ENCODE measurements at places on chromosomes 16 and 17.

- DNase-seq, result peak; percentile 71
Measured at GRCh38 chr17:7479213-7480088, at the start of gene ZBTB4. ZBTB4 (minus strand) TSS chr17:7479631; CDS start chr17:7466801, 12,830 bp downstream.

GRCh38 chr16:16778332-16778731 is 399.4 kb downstream of the NPIPA7 start:
- DNase-seq, result no peak

DNA sequence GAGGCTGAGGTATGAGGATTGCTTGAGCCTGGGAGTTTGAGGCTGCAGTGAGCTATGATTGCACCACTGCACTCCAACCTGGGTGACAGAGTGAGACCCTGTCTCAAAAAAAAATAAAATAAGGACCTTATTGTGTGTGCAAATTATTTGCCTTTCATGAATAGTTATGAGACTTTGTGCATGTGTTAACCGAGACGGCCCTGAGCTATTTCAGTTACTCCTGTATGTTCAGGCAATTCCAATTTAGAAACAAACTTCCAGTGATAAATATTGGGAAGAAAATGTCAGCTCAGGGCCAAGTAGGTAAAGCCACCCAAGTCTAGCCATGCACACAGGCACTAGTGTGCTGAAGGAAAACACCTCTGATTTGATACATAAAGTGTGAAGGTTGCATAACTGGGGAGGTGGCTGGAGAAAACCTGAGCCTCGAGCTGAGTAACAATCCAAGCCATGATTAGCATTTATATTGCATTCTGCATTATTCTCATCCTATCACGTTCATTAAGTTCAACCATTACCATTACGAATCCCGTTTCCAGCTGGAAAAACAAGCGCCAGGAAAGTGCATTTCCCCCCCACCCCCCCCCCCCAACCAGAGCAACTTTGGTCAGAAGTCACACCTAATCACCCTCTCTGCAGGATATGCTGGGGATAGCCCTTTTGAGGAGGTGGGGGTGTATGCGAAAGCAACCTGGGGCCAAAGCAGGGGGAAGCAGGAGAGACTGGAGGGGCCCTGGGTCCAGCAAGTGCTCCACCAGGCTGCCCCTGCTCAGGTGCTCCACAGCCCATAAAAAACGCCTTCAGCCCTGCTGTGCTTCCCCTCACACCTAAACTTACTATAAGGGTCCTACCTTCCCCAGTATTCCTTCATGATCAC is 18.6 kb upstream of the ENDOV start:
- DNase-seq, result no peak

DNA sequence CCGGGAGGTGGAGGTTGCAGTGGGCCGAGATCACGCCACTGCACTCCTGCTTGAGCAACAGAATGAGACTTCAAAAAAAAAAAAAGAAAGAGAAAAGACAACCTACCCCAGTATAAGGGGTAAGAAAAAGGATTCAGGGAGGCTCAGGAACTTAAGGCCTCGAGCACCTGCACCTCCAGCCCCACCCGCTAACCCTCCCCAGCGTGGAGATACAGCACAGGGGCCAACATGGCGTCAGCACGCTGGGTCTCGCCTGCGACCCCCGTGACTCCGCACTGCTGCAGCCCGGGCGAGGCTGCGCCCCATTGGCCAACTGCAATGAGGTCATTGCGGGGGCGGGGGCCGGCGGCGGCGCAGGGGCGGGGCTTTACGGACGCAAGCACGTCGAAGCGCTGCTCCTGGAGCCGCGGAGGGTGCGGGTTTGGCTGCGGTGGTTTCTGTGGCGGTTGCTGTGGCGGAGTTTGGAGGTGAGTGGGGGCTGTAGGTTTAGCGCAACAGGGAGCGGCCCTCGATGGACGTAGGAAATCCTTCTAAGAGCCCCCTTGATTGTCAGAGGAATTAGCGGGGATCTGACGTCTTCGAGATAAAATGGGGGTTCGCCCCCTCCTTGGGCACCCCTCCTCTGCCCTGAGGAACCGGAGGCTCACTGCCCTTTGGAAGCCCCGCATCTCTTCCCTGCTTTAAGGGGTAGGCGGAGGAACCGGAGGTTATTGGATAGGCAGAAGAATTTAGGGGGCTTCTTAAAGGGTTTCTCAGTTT is at the start of gene ATP6V0A1:
Gene ATP6V0A1, plus strand, starts transcription at position 382 of the 759 bp plus-strand sequence. CDS start 2,017 bp downstream, outside the sequence.
- peak; percentile 90 for DNase-seq

DNA sequence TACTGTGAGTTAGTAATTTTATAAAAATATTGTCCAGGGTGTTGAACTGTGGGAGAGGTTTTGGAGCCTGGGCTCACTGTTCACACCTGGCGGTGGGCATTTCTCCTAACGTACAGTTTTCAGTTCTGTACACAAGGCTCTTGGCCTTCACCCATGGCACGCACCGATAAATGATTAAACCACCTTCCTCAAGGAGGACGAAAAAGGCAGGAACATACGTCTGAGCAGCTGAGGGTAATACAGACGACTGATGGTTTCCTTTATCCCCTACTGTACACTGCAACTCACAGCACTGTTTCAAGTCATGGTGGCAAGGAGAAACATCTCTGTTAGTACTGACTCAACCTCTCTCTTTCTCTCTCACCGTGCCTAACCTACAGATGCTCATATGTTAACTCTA is 1.4 kb upstream of the ST6GALNAC1 start:
- DNase-seq, result no peak

DNA sequence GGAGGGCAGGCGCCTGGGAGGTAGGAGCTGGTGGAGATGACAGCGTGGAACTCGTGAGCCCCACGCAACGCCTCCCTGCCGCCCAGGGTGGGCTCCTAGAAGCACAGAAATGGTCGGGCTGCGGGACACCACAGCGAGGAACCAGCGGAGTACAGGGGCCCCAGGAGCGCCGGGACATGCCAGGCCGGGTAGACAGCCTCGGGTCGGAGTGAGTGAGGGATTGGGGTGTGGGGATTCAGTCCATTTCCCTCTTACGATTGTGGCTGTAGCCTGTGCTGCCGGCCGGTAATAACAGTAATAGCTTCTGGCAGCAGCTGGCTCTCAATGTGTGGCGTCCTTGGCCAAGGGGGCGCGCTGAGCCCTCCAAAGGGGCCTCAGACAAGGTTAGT is 12.2 kb upstream of the CES3 start:
- no peak for DNase-seq

- no peak for DNase-seq
Measured at GRCh38 chr17:7224110-7224509, 4.4 kb downstream of the ACADVL start.

DNA sequence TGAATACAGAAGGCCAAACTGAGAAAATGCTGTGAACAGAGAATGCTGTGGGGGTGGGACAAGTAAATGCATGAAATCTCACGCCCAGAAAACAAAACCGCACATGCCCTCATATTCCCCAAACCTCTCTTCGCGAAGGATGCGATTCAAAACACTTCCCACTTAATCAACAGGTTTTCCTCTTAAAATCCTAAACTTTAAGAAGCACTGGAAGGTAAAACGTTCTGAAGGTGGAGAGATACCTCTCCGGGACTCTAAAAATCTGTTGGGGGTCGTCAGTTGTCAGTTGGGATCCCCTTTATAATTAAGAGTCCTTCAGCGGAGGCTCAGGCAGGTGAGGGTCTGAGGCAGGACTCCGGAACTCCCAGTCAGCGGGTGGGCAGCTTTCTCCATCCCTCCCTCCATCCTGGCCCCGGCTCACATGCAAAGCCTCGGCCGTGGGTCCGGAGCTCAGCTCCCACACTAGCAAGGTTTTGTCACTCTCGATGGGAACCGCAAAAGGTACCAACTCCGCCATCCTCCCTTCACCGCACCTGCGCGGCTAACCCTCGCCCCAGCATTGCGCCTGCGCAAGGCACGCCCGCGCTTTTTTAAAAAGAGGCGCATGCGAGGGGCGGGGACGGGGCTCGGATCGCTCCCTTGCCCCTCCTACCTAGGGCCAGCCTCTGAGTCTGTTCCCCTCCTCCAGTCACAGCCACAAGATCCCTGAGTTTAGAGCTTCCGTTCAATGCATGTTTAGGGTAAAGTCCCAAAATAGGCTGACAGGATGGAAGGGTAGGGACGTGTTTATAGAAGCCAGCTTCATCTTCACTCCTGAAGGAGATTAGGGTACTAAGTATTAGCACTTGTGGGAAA is at the start of gene RDM1:
Gene RDM1, minus strand, starts transcription at position 563 of the 855 bp plus-strand sequence. Its CDS starts 46 bp downstream, at position 517.
- DNase-seq, result peak; percentile 83

DNA sequence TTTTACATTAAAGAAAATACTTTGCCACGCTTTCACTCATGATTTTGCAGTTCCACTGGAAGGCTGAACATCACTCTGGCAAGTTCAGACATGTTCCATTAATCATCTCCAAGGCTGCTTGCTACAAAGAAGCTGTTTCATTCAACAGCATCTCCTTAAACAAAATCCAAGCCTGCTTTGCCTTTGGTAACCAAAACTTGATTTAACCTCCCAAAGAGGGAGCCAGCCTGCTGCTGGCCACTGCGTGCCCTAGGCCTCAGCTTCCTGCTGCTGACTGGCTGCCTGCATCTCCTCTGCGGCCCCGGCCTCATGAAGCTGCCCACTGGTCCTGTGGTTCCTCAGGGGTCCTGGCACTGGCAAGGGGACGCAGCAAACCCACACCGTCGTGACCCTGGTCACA is 31.8 kb downstream of the ANKRD11 start:
- DNase-seq, result no peak

- DNase-seq, result no peak
Measured at GRCh38 chr16:87303962-87304521, 13.2 kb downstream of the C16orf95 start.

DNA sequence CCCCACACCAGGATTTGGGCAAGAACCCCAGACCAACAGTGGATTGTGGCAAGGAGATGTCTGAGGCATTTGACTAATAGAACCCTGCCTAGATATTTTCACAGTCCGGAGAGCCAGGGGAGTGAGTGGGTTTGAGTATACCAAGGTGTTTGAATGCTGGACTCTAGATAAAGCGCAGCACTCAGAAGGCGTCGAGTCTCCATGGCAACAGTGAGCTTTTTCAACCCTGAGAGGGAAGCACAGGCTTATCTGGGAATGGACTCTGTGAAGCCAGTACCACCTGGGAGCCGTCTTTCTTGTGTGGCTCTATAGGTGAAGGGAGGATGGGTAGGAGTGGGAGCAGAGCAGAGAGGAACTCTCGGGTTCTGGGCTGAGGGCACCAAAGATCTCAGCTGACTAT is 147.0 kb downstream of the SHISA6 start:
- no peak for DNase-seq

DNA sequence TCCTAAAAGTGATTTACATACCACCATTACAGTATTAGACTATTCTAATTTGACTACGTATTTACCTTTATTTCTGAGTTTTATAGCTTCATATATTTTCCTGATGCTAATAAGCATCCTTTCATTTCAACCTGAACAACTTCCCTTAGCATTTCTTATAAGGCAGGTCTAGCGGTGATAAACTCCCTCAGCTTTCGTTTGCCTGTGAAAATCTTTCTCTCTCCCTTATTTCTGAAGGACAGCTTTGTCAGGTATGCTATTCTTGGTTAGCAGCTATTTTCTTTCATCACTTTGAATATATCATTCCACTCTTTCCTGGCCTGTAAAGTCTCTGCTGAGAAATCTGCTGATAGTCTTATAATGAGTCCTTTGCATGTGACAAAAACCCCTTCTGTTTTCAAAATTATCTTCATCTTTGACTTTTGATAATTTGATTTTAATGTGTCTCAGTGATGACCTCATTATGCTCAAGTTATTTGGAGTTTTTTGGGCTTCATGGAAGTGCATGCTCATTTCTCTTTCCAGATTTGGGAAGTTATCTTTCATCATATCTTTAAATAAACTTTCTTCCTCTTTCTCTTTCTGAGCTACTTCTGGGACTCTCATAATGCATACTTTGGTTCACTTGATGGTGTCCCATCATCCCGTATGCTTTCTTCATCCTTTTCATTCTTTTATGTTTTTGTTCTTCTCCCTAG is 285.4 kb upstream of the PMFBP1 start:
- DNase-seq, result no peak
